ENCODE measurements at places on chromosomes 1 and 21. TPM values are rescaled to one million over a fixed set of nuclear protein-coding genes. Genes with fewer than 3 reads are reported as not detected.

The RPL11 gene
- 559 TPM for total RNA-seq

The PLA2G2F gene
- total RNA-seq: not detected

The NTMT2 gene
- not detected for total RNA-seq

The VHLL gene
- total RNA-seq: 0.39 TPM

The CHIA gene
- total RNA-seq: not detected

The CYP4Z1 gene
- total RNA-seq: not detected

The AMY2A gene
- not detected for total RNA-seq

The PLA2G5 gene
- total RNA-seq: 4.5 TPM

The NPHS2 gene
- total RNA-seq: not detected

The ODF2L gene
- total RNA-seq: 33.0 TPM

The ATP1A4 gene
- total RNA-seq: not detected

The BTBD8 gene
- total RNA-seq: 3.5 TPM
